GM12878 (cell line): ENCODE measurements at places on chromosomes 4 and X. TPM values are rescaled to one million over a fixed set of nuclear protein-coding genes. Genes with fewer than 3 reads are reported as not detected.

GRCh38 chr4:77665381-77666069 is 59.9 kb downstream of the CXCL13 start:
- no peak for DNase-seq

DBET gene
- not detected in 2 replicates for total RNA-seq

- DNase-seq = no peak
Measured at GRCh38 chr4:67727124-67727850, 26.3 kb upstream of the UBA6 start.

TEX11 gene
- not detected in 2 replicates for total RNA-seq

GRCh38 chr4:123889507-123889906 is 492.9 kb downstream of the SPRY1 start:
- DNase-seq = no peak
